ENCODE measurements at places on chromosomes 11 and 22. TPM values are rescaled to one million over a fixed set of nuclear protein-coding genes. Genes with fewer than 3 reads are reported as not detected.

SLC16A8 gene
- total RNA-seq, result 3.0 TPM

CCDC83 gene
- total RNA-seq, result not detected

SLC43A1 gene
- total RNA-seq, result 46.9 TPM

TENM4 gene
- 117 TPM for total RNA-seq

INS gene
- total RNA-seq, result 68.7 TPM

OR4D9 gene
- total RNA-seq, result not detected

DNA sequence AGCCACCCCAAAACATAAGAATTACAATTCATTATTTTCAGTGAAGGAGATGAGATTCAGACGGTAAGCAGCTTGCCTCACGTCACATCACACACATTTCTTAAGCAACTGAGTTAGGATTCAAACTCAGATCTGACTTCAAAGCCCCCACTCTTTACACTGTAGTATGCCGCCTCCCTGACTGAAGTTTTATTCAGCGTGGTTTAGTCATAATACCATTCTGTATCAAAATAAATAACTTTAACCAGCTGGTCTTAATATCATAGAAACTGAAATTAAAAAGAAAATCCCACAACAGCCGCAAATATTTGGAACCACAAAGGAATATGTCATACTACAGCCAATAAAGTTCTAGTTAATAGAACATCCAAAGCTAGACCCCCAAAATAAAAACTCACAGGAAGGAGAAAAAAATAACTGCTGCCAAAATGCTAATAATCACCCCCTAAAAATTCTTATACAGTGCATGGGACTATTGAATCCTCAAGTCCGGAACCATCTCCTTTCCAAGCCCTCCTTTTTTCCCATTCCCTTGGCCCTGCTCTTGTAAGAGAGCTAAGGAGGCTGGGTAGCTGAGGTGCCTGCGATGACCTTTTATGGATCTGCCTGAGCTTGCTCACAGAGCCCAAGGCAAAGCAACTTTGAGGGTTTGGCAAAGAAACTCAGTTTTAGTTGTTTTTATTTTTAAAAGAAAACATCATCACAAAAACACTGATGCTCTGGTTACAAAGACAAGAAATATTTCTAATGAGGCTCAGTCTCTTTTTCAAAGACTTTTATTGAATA is 334.5 kb downstream of the TTC28 start:
- DNase-seq, result no peak

- DNase-seq, result no peak
These were observed 399.1 kb upstream of the DDI1 start for GRCh38 chr11:103637295-103637694.

GRCh38 chr11:100340466-100341319 is 346.4 kb upstream of the ARHGAP42 start:
- no peak for DNase-seq

DNA sequence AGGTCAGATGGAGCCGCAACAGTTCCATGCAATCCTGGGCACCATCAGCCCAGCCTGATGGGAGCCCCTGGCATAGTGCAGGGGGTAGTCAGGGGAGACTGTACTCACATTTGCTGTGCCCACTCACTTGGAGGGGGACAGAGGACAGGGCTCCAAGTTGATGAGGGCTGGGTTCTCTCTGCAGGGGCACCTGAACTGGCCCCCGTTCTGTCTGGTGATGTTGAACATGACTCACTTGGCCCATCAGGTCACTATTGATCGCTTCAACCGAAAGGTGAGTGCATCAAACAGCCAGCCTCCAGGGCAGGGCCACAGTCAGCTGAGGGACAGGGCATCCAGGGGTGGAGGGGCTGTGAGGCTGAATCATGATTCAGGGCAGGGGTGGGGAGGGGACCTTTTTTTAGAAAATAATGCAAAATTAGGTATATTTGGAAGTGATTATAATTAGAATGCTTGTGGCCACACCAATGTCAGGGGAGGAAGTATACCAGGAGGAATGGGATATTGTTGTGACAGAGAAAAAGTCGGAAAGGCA is 66.4 kb downstream of the OTOG start:
- no peak for DNase-seq

DNA sequence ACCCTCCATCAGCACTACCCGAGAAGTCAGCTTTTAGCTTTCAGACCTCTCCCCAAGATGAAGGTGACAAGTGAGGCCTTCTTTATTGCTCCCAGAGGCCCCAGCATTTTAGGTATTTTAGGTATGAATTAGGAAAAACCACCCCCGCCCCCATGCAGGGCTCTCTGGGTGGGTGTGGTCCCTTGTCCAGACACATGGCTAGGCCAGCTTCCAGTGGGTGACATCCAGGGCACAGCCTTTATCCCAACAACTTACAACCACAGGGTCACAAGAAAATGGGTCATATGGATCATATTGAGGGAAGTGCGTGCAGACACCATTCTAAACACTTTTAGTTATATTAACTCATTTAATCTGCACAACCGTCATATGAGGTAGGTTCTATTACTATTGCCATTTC is 42.1 kb downstream of the RIBC2 start:
- DNase-seq, result no peak

DNA sequence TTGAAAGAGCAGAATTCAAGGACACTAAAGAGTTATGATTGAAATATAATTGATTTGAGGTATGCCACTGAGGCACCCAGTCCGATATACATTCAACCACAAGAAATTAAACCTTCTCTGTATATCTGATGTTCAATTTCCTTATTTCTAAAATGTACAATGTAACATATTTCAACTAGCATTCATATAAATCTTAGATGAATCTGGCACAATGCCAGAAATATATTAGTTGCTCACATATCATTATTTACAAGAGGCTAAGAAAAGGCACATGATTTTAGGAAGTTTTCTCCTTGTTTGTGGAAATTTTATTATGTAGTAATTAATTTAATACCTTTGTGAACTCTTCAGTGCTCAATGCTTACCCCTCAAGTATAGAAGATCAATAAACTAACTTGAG is 532.3 kb downstream of the KCNA4 start:
- DNase-seq, result no peak

DNA sequence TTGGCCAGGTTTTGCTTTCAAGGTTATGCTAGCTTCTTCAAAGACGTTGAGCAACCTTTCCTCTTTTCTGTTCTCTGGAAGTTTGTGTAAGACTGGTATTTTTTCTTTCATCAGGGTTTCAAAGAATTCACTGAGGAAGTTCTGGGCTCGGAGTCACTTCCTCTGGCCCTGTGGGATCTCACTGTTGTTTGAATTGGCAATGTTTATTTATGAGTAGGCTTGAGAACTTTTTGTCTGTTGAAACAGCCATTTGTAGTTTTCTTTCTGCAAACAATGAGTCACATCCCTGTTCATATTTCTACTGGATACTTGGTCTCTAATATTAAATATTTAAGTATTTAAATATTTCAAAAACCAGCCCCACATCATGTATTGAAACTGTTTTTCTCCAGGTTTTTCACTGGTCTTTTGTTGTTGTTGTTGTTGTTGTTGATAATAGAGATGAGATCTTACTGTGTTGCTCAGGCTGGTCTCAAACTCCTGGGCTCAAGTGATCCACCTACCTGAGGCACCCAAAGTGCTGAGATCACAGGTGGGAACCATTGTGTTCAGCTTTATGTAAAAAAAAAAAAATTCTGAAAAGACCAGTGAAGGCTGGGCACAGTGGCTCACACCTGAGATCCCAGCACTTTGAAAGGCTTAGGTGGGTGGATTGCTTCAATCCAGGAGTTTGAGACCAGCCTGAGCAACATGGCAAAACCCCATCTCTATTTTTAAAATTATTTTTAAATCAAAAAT is 26.9 kb downstream of the SUSD2 start:
- DNase-seq, result no peak

DNA sequence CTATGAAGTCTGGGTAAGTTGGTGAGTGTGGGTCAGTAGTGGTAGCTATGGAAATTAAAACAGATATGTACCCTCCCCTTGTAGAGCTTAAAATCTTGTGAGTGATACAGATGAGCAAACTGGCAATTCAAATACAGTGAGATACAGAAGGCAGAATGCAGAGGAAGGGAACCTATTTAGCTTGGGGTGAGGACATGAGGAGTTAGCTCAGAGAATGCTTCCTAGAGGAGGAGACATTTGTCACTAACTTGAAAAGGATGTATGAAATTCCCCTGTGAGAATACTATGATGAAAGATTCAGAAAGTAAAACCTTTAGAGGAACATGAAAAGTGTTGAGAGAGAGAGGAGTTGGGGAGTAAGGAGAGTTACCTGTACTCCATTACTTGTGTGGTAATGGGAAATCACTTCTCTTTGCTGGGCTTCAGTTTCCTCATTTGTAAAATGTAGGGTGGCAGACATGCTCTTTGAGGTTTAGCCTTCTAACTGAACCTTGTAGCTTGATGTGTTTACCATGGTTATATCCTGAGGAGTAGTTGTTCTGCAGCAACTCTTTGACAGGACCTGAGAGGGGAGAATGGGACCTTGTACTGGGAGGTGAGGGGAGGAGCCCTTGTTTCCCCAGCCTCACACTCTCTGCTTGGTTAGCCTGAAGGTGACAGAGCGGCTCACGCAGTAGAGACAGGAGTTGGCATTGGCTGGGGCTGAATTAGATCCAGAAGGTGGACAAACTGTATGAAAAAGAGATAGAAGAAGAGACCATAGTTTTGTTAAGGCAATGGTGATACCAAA is 17.9 kb downstream of the SWAP70 start:
- no peak for DNase-seq

- DNase-seq, result no peak
These were observed 76.4 kb downstream of the PRSS23 start for GRCh38 chr11:86876716-86877234.

GRCh38 chr11:128497061-128497775 is 90.1 kb downstream of the ETS1 start:
- DNase-seq, result no peak

GRCh38 chr11:107957109-107957588 is 28.9 kb downstream of the RAB39A start:
- DNase-seq, result no peak

DNA sequence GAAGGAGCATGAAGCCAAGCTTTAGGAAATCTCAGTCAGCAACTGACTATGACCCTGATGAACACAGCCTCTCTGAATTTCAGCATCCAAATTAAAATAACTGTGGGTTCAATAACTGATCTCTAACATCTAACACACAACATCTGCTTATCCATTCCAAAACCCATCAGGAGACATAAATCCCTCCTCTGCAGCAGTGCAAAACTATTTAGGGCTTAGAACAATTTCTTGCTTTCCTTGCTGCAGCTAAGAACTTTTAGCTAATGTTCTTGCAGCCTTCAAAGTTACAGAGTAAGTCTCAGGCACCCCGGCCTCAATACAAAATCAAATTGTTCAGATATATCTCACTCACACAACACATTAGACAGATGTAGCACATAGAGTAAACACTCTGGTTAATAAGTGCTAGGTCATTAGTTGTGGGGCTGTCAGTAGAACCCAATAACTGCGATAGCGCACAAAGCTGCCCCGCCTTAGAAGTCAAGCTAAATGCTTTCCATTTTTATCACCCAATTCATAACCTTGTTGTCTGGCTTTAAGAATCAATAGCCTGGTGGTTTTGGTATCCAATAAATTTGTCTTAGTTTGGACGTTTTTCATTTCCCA is 139.6 kb downstream of the LARGE1 start:
- no peak for DNase-seq

DNA sequence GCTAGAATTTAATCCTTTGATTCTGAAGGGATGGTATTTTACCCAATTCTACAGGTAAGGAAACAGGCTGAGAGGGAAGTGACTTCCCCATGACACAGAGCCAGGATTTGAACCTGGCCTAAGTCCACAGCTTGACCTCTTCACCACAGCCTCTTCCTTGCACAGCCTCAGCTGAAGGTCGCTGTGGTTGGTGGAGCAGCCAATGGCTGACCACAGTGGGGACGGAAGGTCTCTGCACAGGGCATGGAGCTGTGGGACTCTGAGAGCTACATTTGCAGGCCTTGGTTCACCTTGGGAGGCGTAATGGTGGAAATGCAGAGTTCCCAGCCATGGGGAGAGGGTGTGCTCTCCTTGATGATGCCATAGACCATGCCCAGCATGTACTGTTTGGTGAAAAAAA is 295.0 kb downstream of the DDX10 start:
- no peak for DNase-seq

- no peak for DNase-seq
These were observed 16.0 kb downstream of the FZD4 start for GRCh38 chr11:86938900-86939880.

DNA sequence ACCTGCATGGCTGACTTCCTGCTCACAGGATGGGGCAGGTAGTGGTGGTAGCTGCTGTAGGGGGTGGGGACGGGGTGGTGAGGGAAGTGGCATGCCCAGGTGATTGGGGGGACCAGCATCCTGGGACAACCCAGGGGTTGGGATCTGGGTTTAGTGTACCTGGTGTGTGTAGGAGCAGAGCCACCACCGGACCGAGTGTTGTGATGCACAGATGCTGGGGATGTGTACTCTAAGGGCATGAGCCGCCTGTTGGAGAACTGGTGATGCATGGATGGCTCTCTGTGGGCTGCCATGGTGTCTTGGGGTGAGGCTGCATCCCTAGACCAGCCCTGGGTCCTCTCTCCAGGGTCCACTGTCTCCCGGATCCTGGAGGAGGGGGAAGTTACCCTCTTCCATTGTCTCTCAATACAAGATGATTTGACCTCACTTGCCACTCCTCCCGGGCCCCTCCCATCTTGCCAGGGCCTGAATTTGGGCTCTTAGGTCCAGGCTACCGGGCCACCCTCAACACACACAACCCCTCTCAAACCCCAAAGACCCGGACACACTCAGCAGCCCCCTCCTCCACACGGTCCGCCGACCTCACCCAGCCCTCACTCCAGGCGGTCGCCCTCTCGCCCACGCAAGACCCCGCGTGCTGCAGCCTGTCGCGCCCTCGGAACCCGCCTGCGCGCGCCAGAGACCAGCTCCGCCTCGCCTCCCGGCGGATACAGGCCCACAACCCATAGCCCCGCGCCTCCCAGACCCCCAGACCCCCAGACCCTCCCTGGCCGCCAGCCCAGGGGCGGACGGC is 619 bp downstream of the LRRC75B start:
- DNase-seq, result peak; percentile 30

- DNase-seq, result no peak
These were observed 12.2 kb downstream of the TKFC start for GRCh38 chr11:61345170-61345610.

- no peak for DNase-seq
These were observed 6.8 kb upstream of the INSC start for GRCh38 chr11:15107730-15108515.

DNA sequence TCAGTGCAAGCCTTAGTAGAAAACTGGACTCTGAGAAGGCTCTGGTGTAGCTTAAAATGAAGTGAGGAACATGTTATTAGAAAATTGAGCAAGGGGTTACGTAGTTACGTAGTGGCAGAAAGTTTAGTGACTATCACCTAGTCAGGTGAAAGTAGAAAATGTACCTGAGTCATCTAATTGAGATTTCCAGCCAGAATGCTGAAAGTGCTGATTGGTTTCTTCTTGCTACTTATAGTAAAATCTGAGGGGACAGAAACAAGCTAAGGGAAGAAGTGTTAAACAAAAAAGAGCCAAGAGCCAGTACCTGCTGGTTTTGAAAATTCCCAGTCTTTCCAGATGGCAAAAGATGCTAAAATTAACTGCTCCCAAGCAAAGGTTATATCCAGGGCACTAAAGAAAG is 29.4 kb downstream of the ZNF280B start:
- DNase-seq, result no peak

GRCh38 chr11:67300256-67300755 is 3.0 kb upstream of the SSH3 start:
- no peak for DNase-seq

All from progenitor cell of endocrine pancreas (in vitro differentiated cells).